ENCODE measurements at places on chromosomes 13 and 19.

DNA sequence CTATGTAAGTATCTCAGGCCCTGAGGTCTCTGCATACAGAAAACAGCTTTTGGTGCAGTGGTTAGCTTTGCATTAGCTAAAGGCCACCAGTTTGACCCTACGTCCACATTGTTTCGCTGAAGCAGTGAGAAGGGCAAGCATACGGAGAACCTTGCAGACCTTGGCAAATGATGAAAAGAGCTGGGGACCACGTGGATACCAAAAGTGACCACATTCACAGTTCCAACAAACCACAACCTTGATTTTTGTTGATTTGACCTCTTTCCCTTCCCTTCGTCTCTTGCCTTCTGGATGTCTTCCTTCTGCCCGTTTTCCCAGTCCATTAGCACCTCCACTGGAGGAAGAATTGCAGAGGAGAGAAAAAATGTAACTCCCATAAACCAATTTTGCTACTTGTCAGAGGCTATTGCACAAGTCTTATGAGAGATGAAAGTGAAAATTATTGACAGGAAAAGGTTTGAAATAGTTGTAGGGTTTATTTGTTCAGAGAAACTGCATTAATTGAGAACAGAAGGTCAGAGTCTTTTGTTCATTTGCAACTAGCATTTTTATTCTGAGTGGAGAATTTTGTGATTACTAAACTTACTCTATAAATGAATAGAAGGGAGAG lies 293.9 kb upstream of the HTR2A start:
- peak; percentile 40 for DNase-seq

DNA sequence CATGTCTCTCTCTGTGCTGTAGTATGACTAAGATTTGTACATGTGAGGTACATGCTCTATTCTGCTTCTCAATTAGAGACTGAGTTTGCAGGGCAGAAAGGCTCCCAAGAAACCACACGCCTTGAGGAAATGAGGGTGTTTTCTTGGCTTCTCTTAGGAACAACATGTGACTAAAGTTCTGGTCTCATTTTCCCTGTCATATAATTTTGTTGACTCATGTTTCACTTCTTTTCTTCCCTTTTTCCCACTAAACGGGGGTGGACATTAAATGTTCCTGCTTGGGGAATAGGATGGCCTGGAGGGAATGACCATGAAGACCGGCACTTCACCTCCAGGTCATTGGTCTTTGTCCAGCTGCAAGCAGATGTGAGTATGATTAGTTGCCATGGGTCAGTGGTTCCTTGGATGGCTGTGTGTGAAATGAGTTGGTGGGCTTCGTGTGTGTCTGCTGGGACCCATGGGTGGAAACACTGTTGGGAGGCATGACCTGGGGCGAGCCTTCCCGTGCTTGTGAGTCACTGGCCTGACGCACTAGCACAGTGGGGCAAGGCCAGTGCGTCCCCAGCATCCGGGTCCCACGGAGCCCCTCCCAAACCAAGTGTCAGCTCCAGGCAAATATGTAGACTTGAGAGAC lies 56.6 kb downstream of the COL4A1 start:
- peak; percentile 97 for DNase-seq

- DNase-seq, result no peak
Measured at GRCh38 chr19:58353717-58354477, 605 bp upstream of the A1BG start.

GRCh38 chr19:45125360-45125759 lies 32.4 kb downstream of the PPP1R37 start:
- DNase-seq, result no peak

DNA sequence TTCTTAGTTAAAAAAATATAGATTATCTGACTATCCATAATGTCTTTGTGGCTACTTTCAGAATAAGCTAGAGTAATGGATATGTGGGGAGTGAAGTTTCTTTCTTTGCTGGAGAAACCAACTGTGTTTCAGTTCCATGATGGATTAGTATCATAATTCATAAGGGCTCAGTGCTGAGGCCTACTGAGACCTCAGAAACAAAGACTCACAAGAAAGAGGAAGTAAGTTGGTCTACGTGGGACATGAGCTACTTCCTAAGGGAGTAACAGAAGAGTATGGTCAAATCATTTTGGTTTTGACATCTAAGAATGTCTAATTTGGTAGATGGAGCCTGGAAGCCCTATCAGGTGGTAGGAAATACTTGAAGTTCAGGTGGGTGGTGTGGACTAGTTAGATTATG lies 99.0 kb upstream of the HTR2A start:
- DNase-seq, result no peak

GRCh38 chr19:33775731-33776487 lies 20.8 kb upstream of the KCTD15 start:
- DNase-seq, result no peak

DNA sequence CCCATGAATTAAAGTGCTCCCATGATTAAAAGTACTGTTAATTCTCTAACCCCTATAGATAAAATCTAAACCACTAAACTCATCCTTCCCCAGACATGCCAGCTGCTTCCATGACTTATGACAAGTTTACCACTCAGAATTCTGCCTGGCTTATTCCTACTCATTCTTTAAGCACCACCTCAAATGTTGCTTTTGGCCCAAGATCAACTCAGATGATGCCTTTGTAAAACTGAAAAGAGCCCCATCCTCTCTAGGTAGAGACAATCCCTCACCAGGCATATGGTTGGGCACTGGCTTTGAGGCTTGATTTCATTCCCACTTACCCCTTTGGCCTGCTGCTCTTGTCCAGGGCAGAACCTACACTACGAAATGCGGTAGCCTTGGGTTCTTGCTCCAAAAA lies 250.0 kb downstream of the DNAJC15 start:
- DNase-seq, result peak; percentile 70
